ENCODE measurements at places on chromosomes 4 and X.

- no peak for DNase-seq
Measured at GRCh38 chr4:151340751-151341385, 15.5 kb upstream of the SH3D19 start.

DNA sequence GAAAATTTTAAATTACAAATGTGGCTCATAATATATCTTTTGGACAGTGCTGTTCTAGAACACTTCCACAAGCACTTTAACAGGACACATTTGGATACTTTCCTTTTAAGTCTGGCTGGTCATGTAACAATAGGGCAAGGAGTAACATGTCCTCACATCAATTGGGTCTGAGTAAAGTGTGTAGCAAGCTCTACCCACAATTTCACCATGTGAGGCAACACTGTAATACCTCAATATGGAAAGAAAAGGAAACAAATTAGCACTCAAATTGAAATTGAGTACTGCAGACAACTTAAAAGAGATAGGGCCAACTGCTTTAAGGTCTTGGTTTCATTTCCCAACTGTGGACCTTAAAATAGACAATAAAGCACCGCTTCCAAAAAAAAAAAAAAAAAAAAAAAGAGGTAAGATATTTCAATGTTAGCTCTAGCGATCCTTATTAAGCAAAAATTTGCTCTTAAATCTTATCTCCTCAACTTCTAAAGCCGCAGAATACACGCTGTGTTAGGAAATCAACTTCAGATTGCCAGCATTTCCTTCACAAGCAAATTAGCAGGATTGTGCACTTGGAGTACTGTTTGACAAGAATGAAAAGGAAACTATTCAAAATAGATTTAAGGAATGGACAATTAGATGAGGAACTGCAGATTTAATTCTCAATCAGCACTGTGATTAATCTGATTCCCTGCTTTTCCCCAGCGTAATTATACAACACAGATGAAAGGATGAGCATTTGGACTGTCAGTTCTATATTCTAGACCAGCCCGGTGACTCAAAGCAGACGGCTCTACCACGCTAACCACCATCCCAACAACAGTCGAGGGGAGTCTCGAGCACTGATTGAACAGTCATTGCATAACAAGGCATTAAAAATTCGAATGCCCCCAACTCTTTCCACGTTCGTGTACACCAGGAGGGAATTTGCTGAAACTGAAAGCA is 1.6 kb downstream of the CASK start:
- peak; percentile 10 for DNase-seq

DNA sequence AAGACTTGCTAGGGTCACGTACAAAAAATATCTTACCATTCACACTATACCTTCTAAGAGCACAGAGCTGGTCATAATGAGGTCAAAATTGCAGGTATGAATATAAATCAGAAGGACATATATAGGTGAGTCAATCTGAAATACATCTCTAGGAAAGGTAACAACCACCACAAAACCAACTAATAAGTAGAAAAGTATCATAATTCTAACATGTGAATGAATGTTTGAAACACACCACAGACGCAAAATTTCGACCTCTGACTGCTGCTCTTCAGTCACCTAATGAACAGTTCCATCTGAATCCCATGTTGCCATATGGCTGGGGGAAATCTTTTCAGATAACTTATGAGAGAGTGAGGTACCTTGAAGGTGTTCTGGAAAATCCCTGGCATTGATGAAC is 22.1 kb downstream of the STAP1 start:
- no peak for DNase-seq

DNA sequence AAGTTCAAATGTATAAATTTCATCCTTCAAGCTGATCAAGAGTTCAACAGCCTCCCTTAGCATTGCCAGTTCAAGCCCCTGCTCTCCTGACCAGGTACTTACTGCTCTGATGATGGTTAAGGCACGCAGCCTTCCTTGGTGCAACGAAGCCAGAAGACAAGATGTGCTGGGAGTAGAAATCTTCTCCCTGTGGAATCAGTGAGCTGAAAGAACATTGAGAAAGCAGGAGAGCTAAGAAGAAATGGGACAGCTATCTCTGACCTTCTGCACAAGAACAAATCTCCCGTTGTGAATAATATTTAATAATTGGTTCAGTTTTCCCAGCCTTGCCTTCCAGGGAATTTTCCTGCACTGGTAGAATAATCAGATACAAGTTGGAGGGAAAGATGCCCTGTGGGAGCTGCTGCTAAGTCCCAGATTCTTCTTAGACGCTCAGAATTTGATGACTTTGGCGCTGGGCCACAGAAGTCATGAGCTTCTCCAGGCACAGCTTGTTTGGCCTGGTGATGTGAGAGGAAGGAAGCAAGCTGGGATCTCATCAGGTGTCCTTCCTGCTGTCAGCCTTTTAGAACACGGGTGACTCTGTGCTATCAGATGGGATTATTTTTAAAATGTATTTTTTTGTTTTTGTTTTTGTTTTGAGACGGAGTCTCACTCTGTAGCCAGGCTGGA is 77.8 kb downstream of the CD38 start:
- DNase-seq: no peak

GRCh38 chr4:23769406-23769805 is 120.4 kb downstream of the PPARGC1A start:
- no peak for DNase-seq

GRCh38 chr4:5701971-5702370 is 6.4 kb downstream of the EVC2 start:
- DNase-seq: no peak

GRCh38 chr4:136800248-136800647 is 732.0 kb downstream of the PCDH18 start:
- DNase-seq: no peak

DNA sequence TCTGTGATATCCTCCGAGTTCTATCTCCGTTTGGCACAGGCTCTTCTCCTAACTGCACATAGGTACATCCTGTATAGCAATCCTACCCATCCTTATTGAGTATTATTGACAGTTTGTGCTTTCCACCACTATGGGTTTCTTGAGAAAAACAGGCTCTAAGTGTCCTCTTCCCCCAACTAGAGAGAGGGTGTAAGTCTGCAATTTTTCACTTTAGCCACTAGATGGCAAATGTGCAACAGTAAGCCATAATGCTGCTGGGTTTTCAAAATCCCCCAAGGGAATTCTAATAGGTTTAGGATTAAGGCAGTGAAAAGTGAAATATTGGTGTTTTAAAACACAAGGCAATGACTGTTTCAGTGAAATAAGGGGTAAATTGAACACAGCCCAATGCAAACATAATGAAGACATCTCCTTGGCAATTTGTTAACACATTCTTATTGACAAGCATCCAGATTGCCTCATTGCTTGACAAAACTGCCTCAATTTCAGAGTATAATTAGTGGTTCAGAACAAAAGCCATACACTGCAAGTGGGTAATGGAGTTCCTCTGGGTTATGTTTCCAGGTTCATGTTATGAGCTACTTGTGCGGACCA is 239.0 kb upstream of the HTR2C start:
- peak; percentile 4 for DNase-seq

- no peak for DNase-seq
Measured at GRCh38 chr4:125833-126232, 1.5 kb downstream of the ZNF718 start.

DNA sequence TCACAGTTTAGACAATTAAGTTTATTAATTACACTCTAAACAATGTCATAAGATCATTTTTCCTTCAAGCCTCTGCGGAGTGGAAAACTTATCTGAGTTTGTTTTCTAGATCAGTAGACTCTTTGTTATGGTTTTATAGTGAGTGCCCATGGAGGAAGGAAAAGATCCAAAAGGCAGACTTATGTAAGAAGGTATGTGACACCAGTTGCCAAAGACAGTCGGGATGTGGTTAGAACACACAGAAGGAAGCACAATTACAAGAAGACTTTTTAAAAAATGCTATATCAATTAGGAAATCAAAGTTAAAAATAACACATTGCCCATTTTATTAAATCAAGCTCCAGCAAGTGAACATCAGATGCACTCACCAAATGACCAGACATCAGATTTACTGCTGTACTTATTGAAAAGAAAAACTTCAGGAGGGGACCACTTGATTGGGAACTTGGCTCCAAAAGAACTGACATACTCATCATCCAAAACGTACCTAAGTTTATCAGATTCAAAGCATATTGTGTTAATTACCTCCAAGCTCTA is 57.1 kb downstream of the NIPAL1 start:
- no peak for DNase-seq

GRCh38 chr4:145041378-145041777 is 56.6 kb downstream of the ANAPC10 start:
- peak; percentile 25 for DNase-seq

- DNase-seq: peak; percentile 2
Measured at GRCh38 chrX:154603438-154604430, 15.3 kb downstream of the CTAG1B start.

- DNase-seq: peak; percentile 70
Measured at GRCh38 chrX:102659790-102660757, 8.8 kb downstream of the GPRASP1 start.

DNA sequence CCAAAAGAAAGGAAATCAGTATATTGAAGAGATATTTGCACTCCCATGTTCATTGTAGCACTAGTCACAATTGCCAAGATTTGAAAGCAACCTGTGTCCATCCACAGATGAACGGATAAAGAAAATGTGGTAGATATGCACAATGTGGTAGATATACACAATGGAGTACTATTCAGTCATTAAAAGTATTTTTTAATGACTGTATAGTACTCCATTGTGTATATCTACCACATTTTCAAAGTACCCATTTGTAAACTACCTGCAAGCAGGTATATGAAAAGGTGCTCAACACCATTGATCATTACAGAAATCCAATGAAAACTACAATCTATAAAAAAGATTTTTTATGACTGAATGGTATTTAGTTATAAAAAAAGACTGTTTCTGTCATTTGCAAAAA is 200.4 kb downstream of the UNC5C start:
- no peak for DNase-seq

DNA sequence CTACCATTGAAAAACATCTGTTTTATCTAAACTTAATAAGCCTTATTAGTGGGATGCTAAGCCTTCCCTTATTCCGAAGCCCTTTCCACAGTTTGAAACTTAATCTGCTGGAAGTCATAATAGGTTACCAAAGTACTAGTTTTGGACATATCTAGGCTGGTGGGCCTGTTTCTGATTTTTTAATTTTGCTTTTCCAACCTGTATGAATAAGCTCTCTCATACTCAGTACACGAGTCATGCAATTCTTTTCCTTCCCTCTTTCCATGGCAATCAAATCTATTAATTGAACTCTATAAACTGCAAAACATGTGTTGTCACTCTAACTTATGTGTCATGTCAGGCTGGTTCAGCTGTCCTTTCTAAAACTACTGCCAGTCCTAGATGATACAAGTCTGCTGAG is 91.0 kb downstream of the AMMECR1 start:
- DNase-seq: no peak

GRCh38 chrX:126265116-126265515 is 99.0 kb upstream of the DCAF12L2 start:
- no peak for DNase-seq

GRCh38 chr4:88202443-88202842 is 44.0 kb upstream of the ABCG2 start:
- no peak for DNase-seq

GRCh38 chr4:1712216-1713002 is at the start of gene SLBP:
Gene SLBP, minus strand, starts transcription at chr4:1712319. Its CDS starts 131 bp downstream, at chr4:1712188.
- DNase-seq: peak; percentile 98

DNA sequence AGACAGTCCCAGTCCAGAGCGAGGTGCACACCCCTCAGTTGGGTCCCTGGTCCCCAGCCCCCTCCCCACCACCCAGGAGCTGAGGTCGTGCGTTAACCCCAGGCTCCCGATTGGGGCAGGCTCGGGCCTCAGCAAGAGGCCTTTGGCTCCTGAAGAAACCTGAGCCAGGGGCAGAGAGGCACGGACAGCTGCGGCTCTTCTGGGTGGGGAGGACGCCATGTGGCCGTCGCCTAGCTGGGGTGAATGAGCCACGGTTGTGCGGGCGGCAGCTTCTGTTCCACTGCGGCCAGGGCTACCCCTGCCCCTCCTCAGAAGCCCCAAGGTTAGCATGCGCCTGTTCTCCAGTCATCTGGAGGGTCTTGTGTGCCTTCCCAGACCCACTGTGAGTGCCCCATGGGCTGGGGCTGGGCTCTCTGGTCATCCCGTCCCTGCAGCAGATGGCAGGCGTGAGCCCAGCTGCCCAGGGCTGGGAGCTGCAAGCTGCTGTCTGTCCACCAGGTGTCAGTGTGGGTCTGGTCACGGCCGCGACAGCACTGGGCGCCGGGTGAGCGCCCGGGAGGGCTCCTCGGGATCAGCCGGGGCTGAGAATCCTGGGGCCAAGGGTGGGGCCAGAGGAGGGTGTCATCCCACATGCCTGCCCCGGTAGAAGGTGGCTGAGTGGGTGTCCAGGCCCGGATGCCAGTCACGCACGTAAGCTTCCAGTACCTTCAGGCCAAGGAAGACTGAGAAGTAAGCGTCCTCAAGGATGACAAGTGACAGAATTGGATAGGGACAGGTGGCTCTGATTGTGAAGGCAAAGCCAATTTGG is 21.9 kb downstream of the ATP2B3 start:
- DNase-seq: peak; percentile 77

DNA sequence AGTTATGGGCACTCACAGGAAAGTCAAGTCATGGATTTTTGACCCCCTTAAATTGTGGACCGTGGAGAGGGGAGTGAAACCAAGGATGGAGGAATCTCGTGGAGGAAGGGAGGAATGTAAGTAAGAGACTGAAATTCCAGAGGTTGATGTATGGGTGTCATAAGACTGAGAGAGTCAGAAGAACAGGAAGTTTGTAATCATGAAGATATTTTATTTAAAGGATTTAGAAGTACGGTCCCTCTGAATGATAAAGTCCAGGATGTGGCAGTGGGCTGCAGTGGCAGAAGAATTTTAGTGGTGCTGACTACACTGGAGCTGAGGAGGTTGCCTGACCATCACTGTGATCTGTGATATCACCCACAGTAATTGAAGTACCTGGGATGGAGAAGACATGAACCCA is 57.8 kb downstream of the DCLK2 start:
- DNase-seq: no peak

DNA sequence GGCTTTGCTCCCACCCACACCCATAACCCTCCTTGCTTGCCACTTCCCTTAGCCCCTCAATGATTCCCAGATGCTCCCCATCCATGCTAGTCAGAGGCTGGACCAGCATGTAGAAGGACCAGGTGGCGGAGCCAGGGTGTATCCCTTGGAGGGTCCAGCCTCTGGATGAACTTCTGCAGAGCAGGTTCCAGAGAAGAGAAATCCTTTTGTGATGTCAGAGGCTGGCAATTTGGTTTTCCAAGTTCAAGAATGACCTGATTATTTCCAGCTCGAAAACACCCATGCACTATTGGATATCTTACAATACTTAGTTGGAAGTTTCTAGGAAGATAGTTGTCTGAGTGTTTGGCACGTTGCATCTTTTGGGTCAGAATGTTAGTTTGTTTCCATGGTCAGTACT is 168.3 kb upstream of the RPS6KA3 start:
- DNase-seq: no peak

DNA sequence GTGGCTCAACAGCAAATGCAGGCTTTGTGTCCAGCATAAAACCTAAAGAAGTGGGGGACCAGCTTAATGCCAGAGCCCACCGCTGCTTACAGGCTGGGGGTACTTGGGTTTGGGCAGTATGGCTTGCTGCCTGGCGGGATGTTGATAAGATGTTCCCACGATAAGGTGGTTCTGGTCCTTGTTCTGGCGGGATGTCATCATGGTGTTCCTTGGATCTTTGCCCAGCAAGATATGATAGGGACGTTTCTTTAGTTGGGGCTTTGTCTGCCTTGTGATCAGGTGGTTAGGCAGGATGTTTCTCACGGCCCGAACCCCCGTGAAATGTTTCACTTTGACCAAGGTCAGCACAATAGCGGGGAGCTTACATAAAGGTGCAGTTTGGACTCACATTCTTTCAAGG is 35.3 kb downstream of the PNPLA4 start:
- DNase-seq: no peak

GRCh38 chr4:89212666-89213381 is 94.8 kb downstream of the GPRIN3 start:
- DNase-seq: no peak

All from GM10248 (cell line).